Osteocyte (in vitro differentiated cells): ENCODE measurements at places on chromosomes 7 and 10. TPM values are rescaled to one million over a fixed set of nuclear protein-coding genes. Genes with fewer than 3 reads are reported as not detected.

DNA sequence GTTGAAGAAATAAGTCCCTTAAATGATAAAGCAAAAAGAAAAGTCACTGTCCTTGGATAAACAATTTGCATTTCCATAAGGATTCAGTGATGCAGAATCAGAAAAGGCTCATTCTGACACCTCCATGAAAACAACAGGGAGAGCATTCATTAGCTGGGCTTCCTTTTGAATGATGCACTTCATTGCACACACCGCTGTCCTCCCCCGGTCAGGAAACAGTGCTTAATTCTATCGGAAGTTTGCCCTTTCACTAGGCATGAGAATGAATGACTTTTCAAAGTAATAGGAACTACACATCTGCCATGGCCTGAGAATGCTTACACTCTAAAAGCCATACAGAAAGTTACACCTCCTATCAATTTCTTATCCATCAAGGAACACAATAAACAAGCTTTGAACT is 4.2 kb downstream of the PCDH15 start:
- H3K36me3 ChIP-seq: no peaks in the 10 kb centered on the region
- no peaks in the 10 kb centered on the region for H3K27me3 ChIP-seq
- H3K4me1 ChIP-seq: peaks cover 21% of the 10 kb centered on the region
- no peak for DNase-seq
- no peak overlapping the region for H3K27ac ChIP-seq

Gene ADRB1
- total RNA-seq: 0.68 and 0.97 TPM in 2 replicates

Gene FAM24B
- total RNA-seq: 0.70 TPM in 1 of 2 replicates, not detected in the other

DNA sequence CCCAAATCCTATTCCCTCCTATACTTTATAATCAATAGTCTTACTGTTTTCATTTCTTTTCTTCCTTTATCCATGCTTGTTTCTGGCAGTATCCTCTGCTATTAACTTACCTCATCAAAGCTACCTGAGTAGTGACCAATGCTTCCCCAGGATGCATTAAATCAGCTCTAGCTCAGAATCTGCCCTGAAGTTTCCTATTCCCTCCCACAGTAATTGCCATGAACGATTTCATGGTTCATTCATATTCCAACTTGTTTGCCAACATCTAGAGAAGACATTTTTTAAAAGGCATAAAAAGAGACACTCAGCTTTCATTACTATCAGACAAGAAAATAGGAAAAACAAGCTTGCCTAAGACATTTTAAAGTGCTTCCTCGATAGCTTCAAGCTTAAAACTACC is 42.3 kb downstream of the COA1 start:
- DNase-seq: no peak
- H3K27me3 ChIP-seq: no peaks in the 10 kb centered on the region
- no peak overlapping the region for H3K27ac ChIP-seq

Gene ADRA2A
- not detected in 2 replicates for total RNA-seq

- H3K36me3 ChIP-seq: no peaks in the 10 kb centered on the region
- peak; percentile 73 for DNase-seq
- H3K4me1 ChIP-seq: no peaks in the 10 kb centered on the region
These were observed 613.8 kb upstream of the FOXK1 start for GRCh38 chr7:4068286-4068685.

DNA sequence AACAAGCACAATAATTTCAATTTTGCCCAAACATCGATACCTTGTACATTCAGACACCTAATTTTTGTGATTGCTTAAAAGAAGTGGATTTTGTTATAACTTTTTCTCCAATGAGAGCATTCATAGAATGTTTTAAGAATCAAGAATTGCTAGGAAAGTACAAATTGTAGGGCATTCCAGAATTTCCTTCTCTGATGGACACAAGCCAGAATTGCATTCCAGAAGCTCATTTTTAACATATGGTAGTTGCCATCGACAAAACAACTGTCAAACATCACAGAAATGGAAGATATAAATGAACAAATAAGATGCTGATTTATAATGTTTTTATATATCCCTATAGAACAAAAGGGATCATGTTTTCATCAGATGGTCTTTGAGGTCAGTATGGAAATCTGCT is 258.4 kb upstream of the NPVF start:
- H3K4me1 ChIP-seq: no peaks in the 10 kb centered on the region
- no peaks in the 10 kb centered on the region for H3K36me3 ChIP-seq
- no peak overlapping the region for H3K4me3 ChIP-seq
- H3K27ac ChIP-seq: no peak overlapping the region
- no peak for DNase-seq

- no peaks in the 10 kb centered on the region for H3K27me3 ChIP-seq
- peak overlapping the region; percentile 86 for H3K27ac ChIP-seq
- DNase-seq: no peak
- H3K36me3 ChIP-seq: no peaks in the 10 kb centered on the region
- H3K4me3 ChIP-seq: no peak overlapping the region
These were observed 57.2 kb downstream of the PDGFA start for GRCh38 chr7:462173-463103.

Gene AUTS2
- total RNA-seq: 65.3 and 80.6 TPM in 2 replicates

DNA sequence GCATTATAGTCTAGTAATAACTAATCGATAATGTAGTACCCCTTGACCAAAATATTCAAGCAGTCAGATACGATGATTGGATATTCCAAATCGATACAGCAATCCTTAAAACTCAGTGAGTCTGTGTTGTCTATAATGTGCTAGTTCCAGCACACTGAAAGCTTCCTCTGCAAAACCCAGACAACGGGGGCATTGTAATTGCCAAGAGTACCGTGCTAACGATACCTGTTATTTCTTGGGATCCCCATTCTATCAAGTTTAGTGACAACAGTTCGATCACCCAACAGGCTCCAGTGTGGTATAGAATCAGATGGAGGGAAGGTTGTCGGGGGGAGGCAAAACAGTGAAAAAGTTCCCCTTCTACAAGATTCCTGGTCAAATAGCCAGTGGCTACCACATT is 865 bp downstream of the ZNF438 start:
- peak overlapping the region; percentile 93 for H3K27ac ChIP-seq
- no peak for DNase-seq
- no peaks in the 10 kb centered on the region for H3K27me3 ChIP-seq
- peak overlapping the region; percentile 85 for H3K4me3 ChIP-seq
- H3K4me1 ChIP-seq: peaks cover 44% of the 10 kb centered on the region

DNA sequence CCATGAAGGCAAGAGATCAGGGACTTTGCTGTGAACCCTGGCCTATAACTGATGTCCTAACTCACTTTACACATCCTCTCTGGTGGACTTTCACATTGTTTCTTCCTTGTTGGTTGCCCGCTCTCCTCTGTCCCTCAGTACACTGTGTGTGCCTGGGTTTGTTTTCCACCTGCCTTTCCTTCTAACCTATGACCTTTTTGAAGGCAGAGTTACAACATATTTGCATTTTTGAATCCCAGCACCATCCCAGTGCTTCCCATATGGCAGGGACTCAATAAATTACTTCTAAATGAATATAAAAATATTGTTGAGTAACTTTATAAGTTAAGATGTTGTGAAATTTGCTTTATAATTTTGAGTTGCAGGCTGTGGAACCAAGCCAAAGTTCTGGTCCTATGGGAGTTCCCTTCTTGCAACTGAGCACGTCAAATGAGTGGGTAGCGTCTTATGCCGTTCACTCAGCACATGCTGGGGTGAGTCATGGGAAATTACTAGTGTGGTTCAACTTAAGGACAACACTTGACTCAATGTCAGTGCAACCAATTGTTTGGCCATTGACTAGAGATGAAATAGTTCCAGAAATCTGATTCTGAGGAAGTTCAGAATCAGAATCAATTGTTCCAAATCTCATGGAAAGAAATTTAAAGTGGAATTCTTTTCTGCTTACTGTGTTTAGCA is 250.9 kb downstream of the TWIST1 start:
- H3K36me3 ChIP-seq: no peaks in the 10 kb centered on the region
- peaks cover 20% of the 10 kb centered on the region for H3K4me1 ChIP-seq
- DNase-seq: peak; percentile 87
- H3K4me3 ChIP-seq: no peak overlapping the region

- H3K4me3 ChIP-seq: no peak overlapping the region
- H3K27ac ChIP-seq: no peak overlapping the region
- no peak for DNase-seq
- H3K36me3 ChIP-seq: no peaks in the 10 kb centered on the region
- H3K4me1 ChIP-seq: no peaks in the 10 kb centered on the region
These were observed 968.7 kb downstream of the GATA3 start for GRCh38 chr10:9023206-9023605.

DNA sequence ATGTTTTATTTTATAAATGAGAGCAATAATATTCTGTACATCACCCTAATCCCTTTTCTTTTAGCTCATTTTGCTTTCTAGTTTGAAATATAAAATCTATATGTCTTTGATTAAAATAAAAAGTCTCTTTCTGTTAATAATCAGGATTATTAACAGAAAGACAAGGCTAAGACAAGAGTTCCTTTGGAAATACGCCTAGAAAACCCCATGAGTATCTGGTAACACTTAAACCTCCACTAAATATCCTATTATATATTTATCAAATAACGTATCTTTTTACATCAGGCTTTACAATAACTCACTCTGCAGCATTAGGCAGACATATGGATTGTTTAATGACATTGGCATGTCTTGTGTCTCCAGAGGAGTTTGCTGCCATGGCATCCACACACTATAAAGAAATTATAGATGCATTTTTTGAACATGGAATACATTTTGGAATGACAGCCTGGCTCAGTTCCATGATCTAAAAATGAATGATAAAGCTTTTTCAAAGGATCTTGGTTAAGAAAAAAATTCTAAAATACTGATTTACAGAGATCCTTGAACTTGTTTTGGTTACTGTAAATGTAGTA is 98.7 kb downstream of the TMEM26 start:
- H3K4me3 ChIP-seq: no peak overlapping the region
- no peaks in the 10 kb centered on the region for H3K36me3 ChIP-seq
- H3K27ac ChIP-seq: no peak overlapping the region
- DNase-seq: no peak
- no peaks in the 10 kb centered on the region for H3K4me1 ChIP-seq

Gene TFPI2
- total RNA-seq: 58.7 and 61.3 TPM in 2 replicates

- no peaks in the 10 kb centered on the region for H3K27me3 ChIP-seq
- no peak overlapping the region for H3K4me3 ChIP-seq
- H3K4me1 ChIP-seq: peaks cover 89% of the 10 kb centered on the region
These were observed 38.9 kb upstream of the XPNPEP1 start for GRCh38 chr10:109962247-109962646.

GRCh38 chr7:22949944-22950343 is 64.0 kb downstream of the HYCC1 start:
- no peaks in the 10 kb centered on the region for H3K27me3 ChIP-seq
- peaks cover 7% of the 10 kb centered on the region for H3K4me1 ChIP-seq
- H3K27ac ChIP-seq: no peak overlapping the region
- no peak overlapping the region for H3K4me3 ChIP-seq
- H3K36me3 ChIP-seq: peaks cover 15% of the 10 kb centered on the region

Gene CYP3A7
- not detected in 2 replicates for total RNA-seq

DNA sequence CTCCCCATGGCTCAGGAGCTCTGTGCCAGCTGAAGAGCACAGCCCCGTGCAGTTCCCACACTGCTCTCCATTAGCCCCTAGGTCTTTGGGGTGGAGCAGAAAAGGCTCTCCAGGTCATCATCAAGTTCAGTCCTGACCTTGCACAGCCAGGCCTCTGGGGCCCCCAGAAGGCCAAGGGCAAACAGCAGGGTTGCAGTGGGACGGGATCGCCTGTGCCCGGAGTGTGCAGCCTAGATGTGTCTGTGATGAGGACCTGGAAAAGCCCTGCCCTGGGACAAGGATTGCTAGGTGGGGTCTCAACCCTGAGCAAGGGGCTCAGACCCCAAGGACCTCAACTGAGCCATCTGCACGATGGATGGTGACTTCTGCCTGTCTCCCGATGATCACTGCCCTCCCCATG is 549 bp downstream of the INMT start:
- H3K27ac ChIP-seq: no peak overlapping the region
- peaks cover 12% of the 10 kb centered on the region for H3K27me3 ChIP-seq

Gene LAMB1
- 952 and 1,014 TPM in 2 replicates for total RNA-seq

Gene TRIL
- total RNA-seq: 3.5 and 4.0 TPM in 2 replicates

GRCh38 chr10:46297406-46298204 is 10.8 kb downstream of the ANTXRL start:
- H3K36me3 ChIP-seq: no peaks in the 10 kb centered on the region
- H3K27ac ChIP-seq: no peak overlapping the region
- H3K27me3 ChIP-seq: no peaks in the 10 kb centered on the region
- H3K4me3 ChIP-seq: no peak overlapping the region
- H3K4me1 ChIP-seq: no peaks in the 10 kb centered on the region
- peak; percentile 66 for DNase-seq

Gene MALSU1
- 44.8 and 46.2 TPM in 2 replicates for total RNA-seq

DNA sequence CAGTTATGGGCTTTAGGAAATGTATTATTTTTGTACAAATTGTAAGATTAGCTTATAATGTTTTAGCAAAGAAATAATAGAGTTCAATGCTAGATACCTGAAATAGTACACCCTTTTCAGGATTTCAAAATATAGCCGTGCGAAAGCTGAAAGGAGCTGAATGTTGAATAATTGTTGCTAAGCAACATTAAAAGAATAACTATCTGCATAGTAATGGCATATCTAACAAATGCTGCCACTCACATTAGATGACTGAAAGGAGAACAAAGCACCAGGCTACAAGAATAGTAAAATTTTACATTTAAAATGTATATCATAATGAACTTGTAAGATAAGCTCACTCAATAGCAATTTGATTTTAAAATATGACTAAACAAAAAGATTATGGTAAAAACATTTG is 82.5 kb downstream of the SDHAF3 start:
- no peak for DNase-seq
- H3K27me3 ChIP-seq: peaks cover 24% of the 10 kb centered on the region
- no peak overlapping the region for H3K4me3 ChIP-seq
- H3K27ac ChIP-seq: no peak overlapping the region

- H3K4me1 ChIP-seq: no peaks in the 10 kb centered on the region
- no peak overlapping the region for H3K27ac ChIP-seq
- DNase-seq: no peak
- no peaks in the 10 kb centered on the region for H3K27me3 ChIP-seq
These were observed 31.6 kb upstream of the ETV1 start for GRCh38 chr7:14021069-14021468.

DNA sequence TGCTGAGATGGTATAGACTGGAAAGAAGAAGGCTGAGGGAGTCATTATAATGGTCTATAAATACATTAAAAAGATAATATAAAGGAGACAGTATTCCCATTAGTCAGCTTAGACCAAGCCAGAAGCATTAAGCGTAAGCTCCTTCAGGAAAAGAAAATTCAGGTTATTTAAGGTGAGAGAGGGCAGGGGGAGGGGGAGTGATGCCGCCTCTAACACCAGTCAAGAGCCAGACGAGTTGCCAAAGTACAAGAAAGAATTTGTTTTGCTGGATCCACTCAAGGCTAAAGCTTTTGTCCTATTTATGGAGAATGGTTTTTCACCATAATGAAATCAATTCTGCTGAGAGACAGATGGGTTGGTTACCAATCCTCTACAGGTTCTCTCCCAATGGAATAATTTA is 99.3 kb downstream of the CFAP58 start:
- H3K27me3 ChIP-seq: no peaks in the 10 kb centered on the region
- no peak overlapping the region for H3K27ac ChIP-seq
- peaks cover 5% of the 10 kb centered on the region for H3K4me1 ChIP-seq
- H3K36me3 ChIP-seq: no peaks in the 10 kb centered on the region
- H3K4me3 ChIP-seq: no peak overlapping the region

DNA sequence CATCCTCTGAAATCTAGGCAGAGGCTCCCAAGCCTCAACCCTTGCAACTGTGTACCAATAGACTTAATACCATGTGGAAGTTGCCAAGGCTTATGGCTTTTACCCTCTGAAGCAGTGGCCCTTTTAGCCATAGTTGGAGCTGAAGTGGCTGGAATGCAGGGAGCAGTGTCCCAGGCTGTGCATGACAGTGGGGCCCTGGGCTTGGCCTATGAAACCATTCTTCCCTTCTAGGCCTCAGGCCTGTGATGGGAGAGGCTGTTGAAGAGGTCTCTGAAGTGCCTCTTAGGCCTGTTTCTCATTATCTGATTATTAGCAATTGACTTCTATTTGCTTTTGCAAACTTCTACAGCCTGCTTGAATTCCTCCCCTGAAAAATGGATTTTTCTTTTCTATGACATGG is 612.7 kb upstream of the ZWINT start:
- H3K36me3 ChIP-seq: no peaks in the 10 kb centered on the region
- no peak overlapping the region for H3K27ac ChIP-seq
- H3K27me3 ChIP-seq: no peaks in the 10 kb centered on the region
- no peak overlapping the region for H3K4me3 ChIP-seq

Gene NME8
- not detected in 2 replicates for total RNA-seq
